ENCODE measurements at places on chromosomes 7 and 10.

DNA sequence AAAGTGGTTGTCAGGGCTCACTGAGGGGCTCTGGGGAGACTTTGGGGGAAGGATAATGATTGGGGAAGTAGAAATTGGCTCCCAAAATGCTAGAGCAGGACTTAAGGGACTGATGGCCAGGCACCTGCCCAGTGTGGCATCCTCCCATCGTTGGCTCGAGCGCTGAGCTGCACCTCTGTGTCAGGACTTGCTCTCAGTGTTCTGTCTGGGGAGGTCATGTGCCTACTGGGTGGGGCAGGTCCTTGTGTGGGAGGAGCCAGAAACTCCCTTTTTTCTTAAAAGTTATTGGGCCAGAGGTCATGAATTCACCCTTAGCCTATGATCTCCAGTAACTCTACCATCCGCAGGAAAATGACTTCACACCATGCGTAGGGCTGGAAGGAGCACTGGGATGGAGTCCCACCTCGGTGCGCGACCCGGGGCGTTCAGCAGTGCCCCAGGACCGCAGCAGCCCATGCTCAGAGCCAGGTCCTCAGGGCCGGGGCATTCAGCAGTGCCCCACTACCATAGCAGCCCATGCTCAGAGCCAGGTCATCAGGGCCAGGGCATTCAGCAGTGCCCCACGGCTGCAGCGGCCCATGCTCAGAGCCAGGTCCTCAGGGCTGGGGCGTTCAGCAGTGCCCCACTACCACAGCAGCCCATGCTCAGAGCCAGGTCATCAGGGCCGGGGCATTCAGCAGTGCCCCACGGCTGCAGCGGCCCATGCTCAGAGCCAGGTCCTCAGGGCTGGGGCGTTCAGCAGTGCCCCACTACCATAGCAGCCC lies 221.9 kb downstream of the EBF3 start:
- no peak for DNase-seq

- DNase-seq = no peak
These were observed 1002.3 kb upstream of the KCND2 start for GRCh38 chr7:119270644-119271043.

DNA sequence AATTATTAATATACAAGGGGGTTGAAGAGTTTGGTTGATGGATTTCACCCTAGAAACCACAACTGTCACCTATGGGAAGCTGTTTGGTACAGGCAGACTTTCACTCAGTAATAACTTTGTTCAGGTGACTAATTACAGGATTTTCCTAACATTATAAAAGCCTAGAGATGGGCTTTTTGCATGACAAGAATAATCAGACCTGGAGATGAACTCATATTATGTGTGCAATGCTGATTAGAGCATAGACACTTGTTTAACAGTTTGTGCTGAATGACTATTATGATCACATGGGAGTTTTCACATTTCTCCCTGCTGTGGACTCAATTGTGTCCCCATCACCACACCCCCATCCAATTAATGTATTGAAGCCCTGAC lies 90.2 kb upstream of the STEAP4 start:
- DNase-seq = no peak

GRCh38 chr7:155451840-155452239 lies 6.1 kb upstream of the EN2 start:
- no peak for DNase-seq

DNA sequence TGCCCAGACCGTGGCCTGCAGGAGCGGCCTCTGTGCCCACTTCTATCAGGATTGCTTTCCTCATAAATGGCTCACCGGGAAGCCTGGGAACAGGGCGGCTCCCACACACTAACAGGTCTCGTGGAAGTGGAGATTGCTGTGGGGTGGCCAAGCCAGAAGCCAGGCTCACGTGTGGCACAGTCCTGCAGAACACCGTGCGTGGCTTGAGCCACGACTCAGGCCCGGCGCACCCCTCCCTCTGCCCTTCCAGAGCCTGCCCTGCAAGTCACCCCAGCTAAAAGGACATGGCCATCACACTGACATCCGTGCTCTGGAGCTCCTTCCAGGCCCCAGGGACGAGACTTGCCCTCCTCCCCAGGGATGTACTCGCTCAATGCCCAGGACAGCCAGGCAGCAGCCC lies 7.0 kb downstream of the GPER1 start:
- no peak for DNase-seq

- DNase-seq = no peak
These were observed 170.1 kb upstream of the SEMA3A start for GRCh38 chr7:84364708-84365107.

DNA sequence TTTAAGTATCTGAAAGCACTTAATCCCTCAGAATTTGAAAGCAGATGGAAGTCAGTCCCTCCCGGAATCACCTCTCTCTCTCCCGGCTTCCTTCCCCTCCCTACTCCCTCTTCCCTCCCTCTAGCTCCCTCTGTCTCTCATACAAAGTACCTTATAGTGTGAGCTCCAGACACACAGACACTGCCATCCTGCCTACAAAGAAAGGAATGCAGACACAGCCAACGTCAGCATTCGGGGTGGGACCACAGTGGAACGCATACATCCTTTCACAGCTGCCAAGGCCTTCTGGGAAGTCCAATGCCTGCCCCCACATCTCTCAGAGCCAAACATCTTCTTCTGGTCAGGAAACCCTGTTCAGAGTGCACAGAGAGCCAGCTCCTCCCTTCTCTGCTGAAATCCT lies 9.3 kb downstream of the NOD1 start:
- peak; percentile 61 for DNase-seq

DNA sequence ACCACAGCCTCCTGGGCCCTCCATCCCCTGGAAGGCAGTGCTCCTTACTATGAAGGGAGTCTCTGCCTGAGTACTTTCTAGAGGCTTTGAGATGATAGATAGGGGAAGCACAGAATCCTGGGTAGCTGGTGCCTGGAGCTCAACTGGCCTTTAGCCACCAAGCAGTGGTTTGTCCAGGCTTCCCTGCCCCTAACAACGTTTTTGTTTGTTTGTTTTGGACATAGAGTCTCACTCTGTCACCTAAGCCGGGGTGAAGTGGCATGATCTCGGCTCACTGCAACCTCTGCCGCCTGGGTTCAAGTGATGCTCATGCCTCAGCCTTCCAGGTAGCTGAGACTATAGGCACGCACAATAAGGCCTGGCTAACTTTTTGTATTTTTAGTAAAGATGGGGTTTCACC lies 289.4 kb downstream of the PLXNA4 start:
- no peak for DNase-seq

GRCh38 chr10:44981172-44982113 lies 2.8 kb upstream of the DEPP1 start:
- DNase-seq = peak; percentile 32

GRCh38 chr10:117092386-117092785 lies 45.7 kb downstream of the VAX1 start:
- peak; percentile 26 for DNase-seq

DNA sequence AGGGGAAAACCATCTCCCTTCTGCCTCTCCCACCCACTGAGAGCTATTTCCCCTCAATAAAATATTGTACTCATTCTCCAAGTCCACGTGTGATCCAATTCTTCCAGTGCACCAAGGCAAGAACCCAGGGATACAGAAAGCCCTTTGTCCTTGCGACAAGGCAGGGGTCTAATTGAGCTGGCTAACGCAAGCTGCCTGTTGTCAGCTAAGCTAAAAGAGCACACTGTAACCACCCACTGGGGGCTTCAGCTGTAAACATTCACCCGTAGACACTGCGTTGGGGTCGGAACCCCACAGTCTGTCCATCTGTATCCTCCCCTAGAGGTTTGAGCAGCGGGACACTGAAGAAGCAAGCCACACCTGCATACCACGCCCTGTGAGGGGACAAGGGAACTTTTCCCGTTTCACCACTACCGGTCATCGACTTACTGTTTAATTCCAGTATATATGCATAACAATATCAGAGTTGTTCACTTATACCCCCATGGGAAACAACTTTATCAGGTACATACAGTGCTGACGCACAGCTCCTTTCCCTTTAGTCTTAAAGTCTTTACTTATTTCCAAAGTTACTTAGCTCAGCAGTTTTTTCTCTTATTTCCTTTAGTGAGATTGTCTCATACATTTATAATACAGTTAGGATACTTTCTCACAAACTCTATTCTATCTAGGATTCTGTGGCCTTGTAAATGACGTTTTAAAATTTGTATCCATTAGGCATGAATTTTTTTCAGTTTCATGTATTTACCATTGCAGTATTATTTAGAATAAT lies 721.6 kb downstream of the ANKRD7 start:
- no peak for DNase-seq

- DNase-seq = no peak
These were observed 49.1 kb downstream of the CHST15 start for GRCh38 chr10:124044143-124044862.

DNA sequence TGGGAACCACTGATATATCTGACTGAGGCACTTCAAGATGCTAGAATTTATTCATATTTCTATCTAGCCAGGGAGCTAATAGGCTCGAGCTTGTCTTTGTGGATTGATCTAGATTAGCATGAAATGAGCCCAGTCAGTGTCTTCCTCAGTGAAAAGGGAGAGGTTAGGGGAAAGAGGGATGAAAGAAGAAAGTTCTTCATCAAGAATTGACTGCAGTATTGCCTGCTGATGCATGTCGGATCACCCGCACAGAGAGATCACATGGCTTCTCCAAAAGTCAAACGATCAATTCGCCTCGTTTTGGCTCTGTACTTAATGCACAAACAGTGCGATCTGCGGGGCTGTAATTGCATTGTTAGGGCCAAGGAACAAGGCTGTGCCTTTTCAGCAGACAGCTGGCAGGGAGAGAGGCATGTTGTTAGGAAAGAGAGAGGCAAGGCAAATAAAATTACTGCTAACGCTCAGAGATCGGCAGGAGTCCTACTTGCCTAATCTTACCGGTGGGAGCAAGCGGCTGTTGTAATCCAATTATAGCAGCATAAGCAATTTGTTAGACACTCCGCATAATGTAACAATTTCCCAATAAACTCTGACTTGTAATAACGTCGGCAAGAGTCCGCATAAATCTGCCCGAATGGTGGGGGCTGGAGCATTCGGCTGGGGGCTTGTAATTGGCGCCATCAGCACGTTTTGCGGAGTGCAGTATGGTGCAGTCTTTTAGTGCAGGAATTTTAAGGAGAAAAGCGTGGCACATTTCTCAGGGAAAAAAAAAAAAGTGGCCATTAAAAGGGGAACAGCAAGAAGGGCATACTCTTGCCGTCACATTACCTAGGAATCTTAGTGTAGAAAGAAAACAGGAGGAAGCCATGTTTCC lies 102.1 kb downstream of the POLL start:
- peak; percentile 25 for DNase-seq

DNA sequence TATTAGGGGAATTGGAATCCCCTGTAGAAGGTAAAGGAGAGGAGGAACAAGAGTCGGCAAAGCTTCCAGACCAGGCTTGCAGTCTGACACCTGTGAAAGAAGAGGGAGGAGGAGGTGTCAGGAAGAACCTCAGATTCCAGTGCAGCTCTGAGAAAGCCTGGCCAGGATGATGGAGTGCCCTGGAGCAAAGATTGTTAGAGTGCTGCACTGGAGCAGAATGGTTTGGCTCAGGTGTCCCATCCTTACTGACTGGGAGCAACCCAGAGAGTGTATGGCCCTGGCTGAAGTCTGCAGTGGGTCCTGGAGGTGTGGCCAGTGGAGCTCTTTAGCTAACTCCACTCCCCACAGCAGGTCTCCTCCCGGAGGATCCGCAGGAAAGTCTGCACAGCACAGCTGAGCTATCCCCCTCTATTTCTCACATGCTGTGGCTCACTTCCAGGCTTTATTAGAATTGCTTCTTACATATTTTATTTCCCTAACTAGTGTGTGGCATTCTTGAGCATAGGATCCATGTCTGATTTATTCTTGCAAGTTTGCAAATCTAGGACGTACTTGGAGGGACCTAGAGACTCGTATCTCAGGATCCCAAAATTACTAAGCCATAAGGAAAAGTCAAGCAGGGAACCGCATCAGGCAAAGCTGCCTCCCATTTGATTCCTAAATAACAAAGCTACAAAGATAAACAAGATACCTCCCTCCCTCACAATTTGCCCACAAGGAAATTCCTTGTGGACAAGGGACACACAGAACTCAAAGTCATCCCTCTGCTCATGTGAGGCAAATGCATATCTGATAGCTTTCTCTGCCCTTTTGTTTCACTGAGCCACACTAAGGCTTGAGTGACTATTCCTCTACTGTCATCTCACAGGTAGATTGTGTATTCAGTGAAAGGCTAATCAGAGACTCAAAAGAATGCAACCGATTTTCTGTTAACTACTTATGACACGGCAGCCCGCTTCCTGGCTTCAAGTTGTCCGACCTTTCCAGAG lies 58.8 kb downstream of the VIM start:
- no peak for DNase-seq

Data from hippocampal formation (tissue), 2 donors.